ENCODE measurements at places on chromosomes 13 and 19.

- no peak for DNase-seq
These were observed 38.9 kb downstream of the CAPN12 start for GRCh38 chr19:38705197-38706019.

DNA sequence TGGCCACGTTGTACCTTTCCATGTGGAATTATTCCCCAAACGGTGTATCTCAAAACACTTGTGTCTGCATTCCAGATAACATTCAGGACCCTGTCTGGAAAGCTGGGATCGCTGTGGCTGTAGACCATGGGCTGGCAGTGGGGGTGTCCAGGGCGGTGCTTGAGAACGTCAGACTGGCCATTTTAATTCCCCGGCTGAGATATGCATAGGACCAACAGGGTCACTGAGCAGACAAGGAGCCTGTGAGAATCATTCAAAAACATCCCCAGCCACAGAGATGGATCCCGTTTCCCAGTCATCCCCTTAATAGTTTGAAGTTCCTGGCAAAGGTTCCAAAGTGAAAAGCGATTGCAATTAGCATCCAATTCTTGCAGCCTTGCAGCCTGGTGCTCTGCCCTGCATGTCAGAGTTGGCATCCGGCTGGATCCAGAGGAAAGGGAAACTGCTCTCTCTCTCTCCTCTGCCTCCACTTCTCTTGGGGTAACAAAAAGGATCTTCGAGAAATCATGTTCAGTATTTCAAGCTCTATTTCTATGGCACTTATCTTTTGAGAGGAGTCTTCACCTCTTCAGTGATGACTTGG, 41.6 kb downstream of the IFT88 start:
- no peak for DNase-seq

GRCh38 chr13:51821606-51822005, 17.6 kb upstream of the DHRS12 start:
- peak; percentile 20 for DNase-seq

GRCh38 chr13:89688918-89689317, 1658.6 kb upstream of the MIR17HG start:
- DNase-seq, result no peak

Measured in activated gamma-delta T cell treated with Interleukin-2 at 50 U/mL for 16 hours (primary cell).